ENCODE measurements at places on chromosomes 7 and 10. TPM values are rescaled to one million over a fixed set of nuclear protein-coding genes. Genes with fewer than 3 reads are reported as not detected.
A peak's percentile ranks its signal among the peaks of the same experiment; 100 is the strongest.

- peaks cover 36% of the 10 kb centered on the region for H3K36me3 ChIP-seq
- H3K27ac ChIP-seq = no peak overlapping the region
Measured at GRCh38 chr7:130982160-130982638, 248.2 kb upstream of the KLF14 start.

- peak overlapping the region; percentile 48 for H3K4me3 ChIP-seq
- no peaks in the 10 kb centered on the region for H3K36me3 ChIP-seq
- no peaks in the 10 kb centered on the region for H3K4me1 ChIP-seq
- peaks cover 17% of the 10 kb centered on the region for H3K27me3 ChIP-seq
- H3K27ac ChIP-seq = peak overlapping the region; percentile 51
Measured at GRCh38 chr7:41696323-41696916, 6.5 kb downstream of the INHBA start.

DNA sequence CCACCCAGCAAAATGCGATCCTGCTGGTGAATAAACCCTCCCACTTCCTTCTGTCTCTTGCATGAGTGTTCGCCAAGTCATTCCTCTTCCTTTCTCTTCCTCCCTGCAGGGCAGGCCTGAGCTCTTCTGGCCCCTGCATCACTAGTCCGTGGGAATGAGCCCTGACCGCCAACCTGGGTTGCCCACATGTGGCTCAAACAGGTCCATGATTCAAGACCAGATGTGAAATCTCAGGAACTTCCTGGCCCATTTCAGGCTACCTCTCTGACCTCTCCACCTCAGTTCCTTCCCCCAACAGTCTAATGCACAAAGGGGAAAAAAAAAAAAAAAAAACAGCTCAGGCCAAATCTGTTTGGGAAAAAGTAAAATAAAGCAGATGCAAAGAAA lies 5.4 kb upstream of the YWHAG start:
- peak; percentile 66 for DNase-seq
- H3K36me3 ChIP-seq = no peaks in the 10 kb centered on the region
- H3K27me3 ChIP-seq = no peaks in the 10 kb centered on the region
- peaks cover 27% of the 10 kb centered on the region for H3K4me1 ChIP-seq
- no peak overlapping the region for H3K4me3 ChIP-seq

- no peak overlapping the region for H3K4me3 ChIP-seq
- no peaks in the 10 kb centered on the region for H3K36me3 ChIP-seq
- H3K27ac ChIP-seq = no peak overlapping the region
- no peaks in the 10 kb centered on the region for H3K27me3 ChIP-seq
- no peak for DNase-seq
- H3K4me1 ChIP-seq = no peaks in the 10 kb centered on the region
Measured at GRCh38 chr7:46131916-46132795, 211.1 kb upstream of the IGFBP3 start.

GRCh38 chr10:58813573-58813972 lies 300.9 kb downstream of the BICC1 start:
- no peak for DNase-seq
- no peaks in the 10 kb centered on the region for H3K36me3 ChIP-seq
- H3K27me3 ChIP-seq = no peaks in the 10 kb centered on the region
- no peak overlapping the region for H3K4me3 ChIP-seq

DNA sequence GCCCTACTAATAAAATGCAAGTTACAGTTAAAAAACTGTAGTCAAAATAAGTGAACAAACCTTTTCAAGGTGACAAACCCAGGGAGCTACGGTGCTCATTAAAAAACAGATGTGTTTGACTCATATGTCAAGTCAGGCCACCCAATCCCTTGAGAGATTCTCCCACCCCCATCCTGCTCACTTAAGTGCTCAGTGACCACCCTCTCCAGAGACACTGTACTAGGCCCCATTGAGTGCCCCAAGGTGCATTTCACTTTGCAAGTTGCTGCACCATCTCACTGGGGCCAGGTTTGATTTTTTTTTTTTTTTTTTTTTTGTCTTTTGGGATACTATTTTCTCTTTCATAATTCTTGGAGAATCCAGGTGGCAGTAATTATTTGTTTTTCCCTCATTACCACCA lies 1.9 kb downstream of the ERV3-1 start:
- H3K4me1 ChIP-seq = peaks cover 32% of the 10 kb centered on the region
- H3K4me3 ChIP-seq = peak overlapping the region; percentile 71
- no peaks in the 10 kb centered on the region for H3K27me3 ChIP-seq

DNA sequence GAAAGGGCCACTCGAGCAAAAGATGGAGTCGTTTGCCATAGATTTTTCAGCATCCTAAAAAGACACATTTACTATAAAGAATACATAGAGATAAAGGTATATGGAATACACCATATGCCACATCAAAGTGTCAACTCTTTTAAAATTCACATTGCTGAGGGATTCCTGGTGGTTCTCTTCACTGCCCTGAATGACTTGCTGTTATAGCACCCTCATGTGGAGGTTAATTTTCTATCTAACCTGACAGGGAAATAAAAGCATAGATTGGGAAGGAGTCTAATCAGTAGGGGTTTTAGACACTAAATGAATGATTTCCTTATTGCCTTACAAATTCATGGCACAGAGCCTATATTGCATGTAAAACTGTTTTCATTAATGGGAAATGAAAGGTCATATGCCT lies 25.9 kb downstream of the DNAH11 start:
- no peak overlapping the region for H3K27ac ChIP-seq
- no peak overlapping the region for H3K4me3 ChIP-seq
- H3K4me1 ChIP-seq = no peaks in the 10 kb centered on the region

GRCh38 chr7:74010407-74010806 lies 17.6 kb upstream of the ELN start:
- no peaks in the 10 kb centered on the region for H3K36me3 ChIP-seq
- DNase-seq = no peak
- no peak overlapping the region for H3K27ac ChIP-seq
- no peaks in the 10 kb centered on the region for H3K27me3 ChIP-seq
- no peak overlapping the region for H3K4me3 ChIP-seq

GRCh38 chr10:31720546-31720945 lies 208.1 kb downstream of the ARHGAP12 start:
- no peak overlapping the region for H3K4me3 ChIP-seq
- H3K27me3 ChIP-seq = no peaks in the 10 kb centered on the region
- H3K36me3 ChIP-seq = no peaks in the 10 kb centered on the region
- H3K27ac ChIP-seq = no peak overlapping the region
- H3K4me1 ChIP-seq = no peaks in the 10 kb centered on the region

- H3K4me1 ChIP-seq = no peaks in the 10 kb centered on the region
- no peaks in the 10 kb centered on the region for H3K36me3 ChIP-seq
- DNase-seq = no peak
- H3K27ac ChIP-seq = no peak overlapping the region
Measured at GRCh38 chr7:108345710-108346336, 110.4 kb downstream of the NRCAM start.

DNA sequence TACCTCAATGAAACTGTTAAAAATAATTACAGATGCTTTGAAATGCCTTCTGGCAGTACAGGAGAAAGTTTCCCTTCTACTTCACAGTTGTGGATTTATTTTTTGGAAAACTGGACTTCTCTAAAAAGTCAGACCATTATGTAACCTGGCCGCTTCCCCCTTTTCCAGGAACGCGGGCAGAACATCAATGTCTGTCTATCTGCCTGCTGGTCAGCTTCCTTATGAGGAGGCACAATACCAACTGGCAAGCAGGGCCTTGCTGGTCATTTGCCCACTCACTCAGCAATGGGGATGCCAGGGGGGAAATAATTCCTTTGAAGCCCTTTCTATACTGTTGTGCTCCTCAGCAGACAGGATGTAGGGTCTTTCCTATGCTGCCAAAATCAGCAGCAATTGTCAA lies 22.5 kb upstream of the ADRB1 start:
- H3K27me3 ChIP-seq = no peaks in the 10 kb centered on the region
- no peak overlapping the region for H3K4me3 ChIP-seq
- peaks cover 19% of the 10 kb centered on the region for H3K4me1 ChIP-seq
- H3K36me3 ChIP-seq = no peaks in the 10 kb centered on the region
- no peak overlapping the region for H3K27ac ChIP-seq

- DNase-seq = no peak
- no peaks in the 10 kb centered on the region for H3K36me3 ChIP-seq
- no peak overlapping the region for H3K4me3 ChIP-seq
- H3K4me1 ChIP-seq = no peaks in the 10 kb centered on the region
- H3K27ac ChIP-seq = no peak overlapping the region
Measured at GRCh38 chr10:120005207-120006201, 113.0 kb downstream of the SEC23IP start.

DNA sequence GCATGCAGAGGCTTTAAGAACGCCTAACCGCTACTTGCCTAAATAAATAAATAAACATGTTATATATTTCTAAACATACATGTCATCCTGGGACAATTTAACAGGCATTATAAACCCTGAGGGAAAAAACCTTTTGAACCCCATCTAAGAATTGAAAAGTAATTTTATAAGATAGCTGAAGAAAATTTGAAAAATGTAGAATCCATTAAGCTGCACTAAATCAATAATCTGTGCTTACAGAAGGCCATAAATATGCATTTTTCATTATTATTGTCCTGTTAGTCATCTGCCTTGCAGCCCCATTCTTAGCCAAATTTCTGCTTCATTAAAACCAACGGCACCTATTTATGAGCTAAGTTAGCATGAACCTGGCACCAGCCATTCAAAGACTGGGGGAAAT lies 24.2 kb downstream of the LYZL1 start:
- H3K4me3 ChIP-seq = no peak overlapping the region
- no peaks in the 10 kb centered on the region for H3K36me3 ChIP-seq
- no peak overlapping the region for H3K27ac ChIP-seq
- H3K4me1 ChIP-seq = no peaks in the 10 kb centered on the region

GRCh38 chr7:80924090-80924489 lies 5.2 kb upstream of the SEMA3C start:
- no peak overlapping the region for H3K4me3 ChIP-seq
- no peaks in the 10 kb centered on the region for H3K36me3 ChIP-seq
- peaks cover 5% of the 10 kb centered on the region for H3K4me1 ChIP-seq
- DNase-seq = no peak
- no peak overlapping the region for H3K27ac ChIP-seq

GRCh38 chr7:99438573-99439480 lies at the start of the genes CPSF4 and PTCD1:
Gene CPSF4, plus strand, starts transcription at chr7:99438943. Its CDS starts 140 bp downstream, at chr7:99439083.
Gene PTCD1, minus strand, starts transcription at chr7:99438798. Its CDS starts 3,556 bp downstream, at chr7:99435242.
- peak; percentile 98 for DNase-seq
- H3K36me3 ChIP-seq = peaks cover 26% of the 10 kb centered on the region
- peaks cover 24% of the 10 kb centered on the region for H3K4me1 ChIP-seq
- no peaks in the 10 kb centered on the region for H3K27me3 ChIP-seq
- peak within 1 kb of the TSS; percentile 99 for H3K4me3 ChIP-seq
- peak within 1 kb of the TSS; percentile 85 for H3K27ac ChIP-seq

GRCh38 chr7:15368653-15369052 lies 193.2 kb downstream of the AGMO start:
- no peak for DNase-seq
- H3K27ac ChIP-seq = no peak overlapping the region
- no peaks in the 10 kb centered on the region for H3K36me3 ChIP-seq

- DNase-seq = no peak
- H3K4me1 ChIP-seq = no peaks in the 10 kb centered on the region
- H3K4me3 ChIP-seq = no peak overlapping the region
Measured at GRCh38 chr7:71442492-71443190, 310.7 kb downstream of the GALNT17 start.

- H3K4me1 ChIP-seq = no peaks in the 10 kb centered on the region
- no peaks in the 10 kb centered on the region for H3K27me3 ChIP-seq
- H3K27ac ChIP-seq = no peak overlapping the region
Measured at GRCh38 chr10:94194256-94194655, 168.5 kb downstream of the NOC3L start.

GRCh38 chr7:37391791-37392672 lies 56.6 kb downstream of the ELMO1 start:
- no peaks in the 10 kb centered on the region for H3K27me3 ChIP-seq
- no peak for DNase-seq
- peak overlapping the region; percentile 49 for H3K27ac ChIP-seq
- peaks cover 23% of the 10 kb centered on the region for H3K4me1 ChIP-seq
- H3K36me3 ChIP-seq = no peaks in the 10 kb centered on the region

DNA sequence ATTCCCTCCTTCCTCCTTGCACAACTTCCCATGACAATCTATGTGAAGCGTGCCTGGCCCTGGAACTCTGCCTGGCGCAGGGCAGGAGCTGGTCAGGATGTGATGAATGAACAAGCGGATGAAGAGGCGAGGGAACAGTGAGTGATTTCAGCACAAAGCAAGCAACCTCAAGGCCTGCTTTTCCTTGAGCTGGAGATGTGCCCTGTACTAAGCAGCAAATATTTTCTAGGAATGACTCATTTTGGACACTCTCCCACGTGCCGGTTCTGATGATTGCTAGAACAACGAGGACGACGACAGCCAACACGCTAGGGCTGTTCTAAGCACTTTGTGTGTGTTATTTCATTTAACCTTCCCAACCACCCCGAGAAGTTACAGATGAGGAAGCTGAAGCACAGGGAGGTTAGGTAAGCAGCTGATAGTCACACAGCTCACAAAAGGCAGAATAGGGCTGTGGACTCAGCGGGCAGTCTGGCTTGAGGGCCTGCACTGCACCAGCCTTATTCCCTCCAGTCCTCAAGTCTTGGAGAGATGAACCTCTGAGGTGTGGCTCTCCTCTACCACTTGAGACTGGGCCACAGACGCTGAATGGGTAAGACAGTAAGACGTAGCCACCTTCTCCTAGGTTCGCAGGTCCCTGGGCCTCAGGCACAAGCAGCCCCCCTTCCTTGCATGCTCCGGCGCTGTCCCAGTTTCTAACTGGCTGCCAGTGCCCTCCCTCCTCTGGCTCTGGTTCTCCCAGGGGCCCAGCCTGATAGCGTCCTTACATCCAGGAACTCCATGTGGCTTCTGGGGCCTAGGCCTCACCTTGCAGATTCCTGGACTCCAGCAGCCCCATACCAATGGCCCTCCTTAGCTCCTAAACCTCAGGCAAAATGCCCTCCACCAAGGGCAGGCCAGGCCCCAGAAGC lies 59.0 kb downstream of the YKT6 start:
- peak overlapping the region; percentile 66 for H3K27ac ChIP-seq
- H3K27me3 ChIP-seq = peaks cover 10% of the 10 kb centered on the region
- H3K4me3 ChIP-seq = no peak overlapping the region
- peaks cover 33% of the 10 kb centered on the region for H3K4me1 ChIP-seq

The GRB10 gene
- 58.6 TPM for total RNA-seq

The TCAF1 gene
- total RNA-seq = 42.6 TPM

The ATOH7 gene
- total RNA-seq = not detected

The HPS6 gene
- 22.6 TPM for total RNA-seq

The PTPRN2 gene
- total RNA-seq = 4.9 TPM

The FAM24B gene
- total RNA-seq = 3.6 TPM

The AKR1E2 gene
- total RNA-seq = 10.0 TPM

The MEIG1 gene
- not detected for total RNA-seq

The TMEM213 gene
- total RNA-seq = 9.6 TPM
